ENCODE measurements at places on chromosomes 16 and 17.

DNA sequence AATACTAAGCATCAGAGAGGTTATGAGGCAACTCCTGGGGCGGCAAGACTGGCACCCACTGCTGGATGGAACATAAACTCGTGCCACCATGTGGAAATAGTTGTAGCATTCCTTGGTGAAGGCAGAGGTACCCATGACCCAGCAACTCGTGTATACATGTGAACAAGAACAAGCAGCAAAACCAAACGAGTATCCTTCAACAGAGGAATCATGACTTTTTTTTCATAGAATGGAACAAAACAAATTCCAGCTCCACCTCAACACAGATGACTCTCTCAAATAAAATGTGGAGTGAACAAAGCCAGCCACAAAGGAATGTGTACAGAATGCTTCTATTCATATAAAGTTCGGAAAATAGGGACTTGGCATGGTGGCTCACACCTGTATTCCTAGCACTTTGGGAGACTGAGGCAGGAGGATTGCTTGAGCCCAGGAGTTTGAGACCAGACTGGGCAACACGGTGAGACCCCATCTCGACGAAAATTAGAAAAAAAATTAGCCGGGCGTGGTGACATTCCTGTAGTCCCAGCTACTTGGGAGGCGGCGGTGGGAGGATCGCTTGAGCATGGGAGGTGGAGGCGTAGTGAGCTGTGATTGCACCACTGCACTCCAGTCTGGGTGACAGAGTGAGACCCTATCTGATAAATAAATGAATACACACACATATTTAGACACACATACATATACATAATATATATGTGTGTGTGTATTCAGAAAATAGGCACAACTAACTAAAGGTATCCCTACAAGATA lies 35.3 kb downstream of the B9D1 start:
- no peak for DNase-seq

DNA sequence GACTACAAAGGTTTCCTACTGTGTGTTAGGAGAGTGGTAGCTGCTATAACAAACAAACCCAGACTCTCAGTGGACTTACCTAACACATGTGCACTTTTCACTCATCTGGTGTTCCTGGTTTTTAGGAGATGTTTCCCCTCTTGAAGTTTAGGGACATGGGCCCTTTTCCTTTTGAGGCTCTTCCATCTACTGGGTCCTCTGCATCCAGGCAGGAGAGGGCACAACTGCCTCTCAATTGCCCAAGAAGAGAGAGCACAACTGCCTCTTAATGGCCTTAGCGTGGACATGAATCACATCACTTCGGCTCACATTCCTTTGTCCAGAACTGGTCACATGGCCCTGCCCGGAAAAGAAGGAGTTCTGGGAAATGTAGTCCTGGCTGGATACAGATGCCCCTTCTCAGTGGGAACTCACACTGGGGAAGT lies 9.8 kb upstream of the TNRC6C start:
- DNase-seq = no peak

DNA sequence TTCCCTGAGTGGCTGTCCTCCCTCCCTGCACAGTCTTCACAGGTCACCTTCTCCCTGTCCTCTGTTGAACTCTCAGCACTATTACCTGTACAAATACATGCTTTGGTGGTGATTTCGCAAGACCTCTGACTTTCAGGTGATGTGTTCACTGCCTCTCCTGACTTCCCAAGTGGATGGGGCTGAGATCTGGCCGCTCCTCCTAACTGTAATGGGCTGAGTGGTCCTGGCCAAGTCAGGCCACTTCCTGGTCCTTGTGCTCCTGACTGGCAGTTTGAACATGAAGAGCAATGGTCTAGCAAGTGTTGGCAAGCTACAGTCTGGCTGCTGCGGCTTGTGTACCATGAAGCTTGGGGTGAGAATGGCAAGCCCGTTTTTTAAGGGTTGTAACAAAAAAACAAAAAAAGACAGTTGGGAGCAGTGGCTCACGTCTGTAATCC lies 11.7 kb upstream of the TMED6 start:
- DNase-seq = no peak

DNA sequence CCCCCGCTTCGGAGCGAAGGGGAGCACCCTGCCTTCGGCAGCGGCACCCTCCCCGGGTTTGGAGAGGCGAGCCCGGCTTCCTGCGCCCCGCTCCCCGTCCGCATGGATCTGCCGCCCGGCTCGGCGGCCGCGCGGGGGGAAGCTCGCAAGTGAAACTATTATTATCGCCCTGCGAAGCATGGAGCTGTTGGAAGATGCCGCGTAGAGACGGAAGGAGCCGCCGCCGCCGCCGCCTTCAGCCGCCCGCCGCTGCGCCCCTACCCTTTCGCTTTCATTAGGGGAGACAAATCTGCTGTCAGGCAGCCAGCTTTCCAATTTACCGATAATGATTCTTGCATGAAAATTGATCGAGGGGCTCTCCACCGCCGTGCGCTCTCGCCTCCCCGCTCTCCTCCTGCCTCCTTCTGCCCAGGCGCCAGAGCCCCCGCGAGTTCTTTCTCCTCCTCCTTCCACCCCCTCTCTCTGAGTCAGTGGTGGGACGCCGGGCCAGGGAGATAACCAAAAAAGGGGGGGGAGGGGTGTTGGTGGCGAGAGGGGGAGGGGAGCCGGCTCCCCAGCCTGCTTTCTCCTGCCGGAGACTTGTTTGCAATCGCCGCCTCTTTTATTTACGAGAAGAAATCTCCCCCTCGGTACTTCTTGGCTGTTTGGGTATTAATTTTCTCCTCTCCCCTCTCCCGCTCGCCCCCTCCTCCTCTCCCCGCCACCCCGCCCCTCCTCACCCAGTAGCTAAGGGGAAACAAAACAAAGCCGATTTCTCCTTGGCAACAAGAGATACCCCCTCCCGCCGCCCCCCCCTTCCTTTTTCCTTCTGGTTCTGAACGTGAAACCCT lies 58.0 kb upstream of the GSE1 start:
- DNase-seq = peak; percentile 42

DNA sequence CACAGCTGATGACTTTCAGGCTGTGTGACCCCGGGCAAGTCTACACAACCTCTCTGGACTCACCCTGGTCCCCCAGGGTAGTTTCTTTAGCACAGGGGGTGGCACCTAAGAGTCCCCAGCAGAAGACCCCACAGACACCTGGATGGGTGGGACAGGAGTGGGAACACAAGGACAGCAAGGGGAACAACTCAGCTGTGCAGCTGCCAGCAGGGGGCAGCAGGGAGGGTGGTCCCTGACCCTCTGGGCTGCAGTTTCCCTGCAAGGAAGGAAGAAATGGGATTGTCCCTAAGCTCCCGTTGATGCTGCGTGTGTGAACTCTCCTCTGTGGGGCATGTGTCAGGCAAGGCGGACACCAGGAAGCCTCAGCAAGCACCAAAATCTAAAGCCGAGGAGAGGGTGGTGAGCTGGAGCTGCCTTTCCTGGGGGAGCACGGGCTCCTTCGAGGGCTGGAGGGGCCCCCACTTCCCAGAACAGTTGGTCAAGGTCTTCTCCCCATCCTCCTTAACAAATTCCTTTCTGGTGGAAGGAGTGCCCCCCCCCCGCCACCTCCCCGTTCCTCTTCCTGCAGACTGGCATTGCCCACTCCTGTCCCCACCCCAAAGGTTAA lies 24.1 kb upstream of the CDH5 start:
- peak; percentile 33 for DNase-seq

DNA sequence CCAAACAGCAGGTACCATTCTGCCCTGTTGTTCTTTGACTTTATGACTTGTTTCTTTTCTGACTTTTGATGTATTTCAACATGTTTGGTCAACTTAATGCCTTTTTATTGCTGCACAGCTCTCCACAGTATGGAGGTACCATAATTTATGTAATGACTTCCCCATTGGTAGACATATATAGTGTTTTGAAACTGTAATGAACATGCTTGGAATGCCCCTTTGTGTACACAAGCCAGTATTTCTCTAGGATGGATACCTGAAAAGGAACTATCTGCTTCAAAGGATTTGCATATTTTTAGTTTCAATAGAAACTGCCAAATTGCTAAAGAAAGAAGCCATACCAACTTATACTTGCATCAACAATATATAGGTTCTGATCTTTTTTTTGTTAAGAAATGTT lies 66.1 kb downstream of the NOG start:
- no peak for DNase-seq
